ENCODE measurements at places on chromosomes 5 and 9.

GRCh38 chr5:16866273-16866672 is 69.8 kb downstream of the MYO10 start:
- peak; percentile 55 for DNase-seq
- H3K27ac ChIP-seq = peak overlapping the region; percentile 77
- no peaks in the 10 kb centered on the region for H3K27me3 ChIP-seq
- H3K36me3 ChIP-seq = peaks cover 7% of the 10 kb centered on the region
- no peak overlapping the region for H3K4me3 ChIP-seq

- no peak overlapping the region for H3K4me3 ChIP-seq
- no peaks in the 10 kb centered on the region for H3K36me3 ChIP-seq
- DNase-seq = no peak
- no peaks in the 10 kb centered on the region for H3K4me1 ChIP-seq
- no peak overlapping the region for H3K27ac ChIP-seq
Observed at GRCh38 chr5:28156981-28157380, 1118.6 kb upstream of the CDH9 start.

GRCh38 chr9:96057155-96057554 is 181.7 kb downstream of the ERCC6L2 start:
- H3K4me3 ChIP-seq = no peak overlapping the region
- H3K27me3 ChIP-seq = no peaks in the 10 kb centered on the region
- H3K4me1 ChIP-seq = no peaks in the 10 kb centered on the region
- no peak for DNase-seq
- H3K36me3 ChIP-seq = no peaks in the 10 kb centered on the region
- H3K27ac ChIP-seq = no peak overlapping the region

DNA sequence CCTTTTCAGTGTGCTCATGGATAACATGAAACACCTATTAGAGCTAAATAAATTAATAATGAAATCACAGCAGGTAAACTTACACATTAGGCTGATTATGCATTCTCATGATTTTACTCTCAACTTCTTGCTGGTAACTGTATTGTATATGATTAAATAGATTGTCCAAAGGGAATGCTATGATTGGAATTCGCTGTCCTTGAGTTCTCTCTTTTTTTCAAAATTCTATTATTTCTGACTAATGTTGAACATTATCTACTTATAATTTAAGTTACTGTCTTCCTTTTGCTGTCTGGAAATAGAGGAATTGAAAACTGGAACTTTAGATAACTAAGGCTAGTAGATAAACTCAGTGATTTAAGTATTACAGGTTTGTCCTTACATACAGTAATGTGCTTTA is 13.1 kb downstream of the CENPH start:
- H3K4me1 ChIP-seq = no peaks in the 10 kb centered on the region
- H3K27me3 ChIP-seq = no peaks in the 10 kb centered on the region
- no peak overlapping the region for H3K4me3 ChIP-seq
- H3K27ac ChIP-seq = peak overlapping the region; percentile 20
- DNase-seq = no peak

DNA sequence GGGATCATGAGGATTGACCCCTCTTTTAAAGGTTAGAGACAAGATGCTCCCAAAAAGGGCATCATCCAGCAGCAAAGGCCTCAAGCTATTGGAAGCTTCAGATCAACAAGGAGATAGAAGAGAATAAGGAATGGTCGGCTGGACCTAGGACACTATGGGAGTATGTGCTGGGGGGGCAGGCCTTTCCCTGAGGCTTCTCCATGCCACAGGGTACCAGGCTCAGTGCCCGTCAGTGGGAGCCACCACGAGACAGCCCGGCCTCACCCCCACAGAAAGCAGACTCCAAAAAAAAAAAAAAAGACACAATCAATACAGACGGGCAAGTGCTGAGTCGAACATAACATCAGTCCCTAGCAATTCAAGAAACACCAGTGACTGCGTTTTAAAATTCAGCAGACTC is 117.4 kb downstream of the KLHL3 start:
- peak overlapping the region; percentile 83 for H3K27ac ChIP-seq
- H3K36me3 ChIP-seq = no peaks in the 10 kb centered on the region
- H3K4me3 ChIP-seq = no peak overlapping the region
- H3K4me1 ChIP-seq = peaks cover 16% of the 10 kb centered on the region
- no peak for DNase-seq

DNA sequence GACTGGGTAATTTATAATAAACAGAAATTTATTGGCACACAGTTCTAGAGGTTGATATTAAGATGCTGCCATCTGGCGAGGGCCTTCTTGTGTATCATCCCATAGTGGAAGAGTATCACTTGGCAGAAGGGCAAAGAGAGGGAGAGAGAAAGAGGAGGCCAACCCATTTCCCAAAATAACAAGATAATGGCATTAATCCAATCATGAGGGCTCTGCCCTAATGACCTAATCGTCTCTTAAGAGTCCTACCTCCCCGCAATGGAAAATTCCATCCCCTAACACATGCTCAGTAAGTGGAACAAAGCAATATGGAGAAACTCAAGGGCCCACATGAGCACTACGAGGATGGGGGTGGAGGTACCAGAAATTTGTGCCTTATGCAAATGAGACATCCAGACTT is 17.6 kb upstream of the VDAC1 start:
- H3K4me1 ChIP-seq = no peaks in the 10 kb centered on the region
- H3K36me3 ChIP-seq = no peaks in the 10 kb centered on the region
- H3K4me3 ChIP-seq = no peak overlapping the region
- no peak overlapping the region for H3K27ac ChIP-seq

- no peaks in the 10 kb centered on the region for H3K36me3 ChIP-seq
- no peak overlapping the region for H3K4me3 ChIP-seq
- H3K27me3 ChIP-seq = no peaks in the 10 kb centered on the region
- DNase-seq = no peak
Observed at GRCh38 chr9:104330841-104331240, 173.2 kb upstream of the OR13F1 start.

- H3K4me1 ChIP-seq = peaks cover 9% of the 10 kb centered on the region
- H3K27ac ChIP-seq = no peak overlapping the region
- H3K27me3 ChIP-seq = no peaks in the 10 kb centered on the region
- DNase-seq = no peak
- no peak overlapping the region for H3K4me3 ChIP-seq
Observed at GRCh38 chr5:150622157-150622556, 18.3 kb upstream of the SYNPO start.

DNA sequence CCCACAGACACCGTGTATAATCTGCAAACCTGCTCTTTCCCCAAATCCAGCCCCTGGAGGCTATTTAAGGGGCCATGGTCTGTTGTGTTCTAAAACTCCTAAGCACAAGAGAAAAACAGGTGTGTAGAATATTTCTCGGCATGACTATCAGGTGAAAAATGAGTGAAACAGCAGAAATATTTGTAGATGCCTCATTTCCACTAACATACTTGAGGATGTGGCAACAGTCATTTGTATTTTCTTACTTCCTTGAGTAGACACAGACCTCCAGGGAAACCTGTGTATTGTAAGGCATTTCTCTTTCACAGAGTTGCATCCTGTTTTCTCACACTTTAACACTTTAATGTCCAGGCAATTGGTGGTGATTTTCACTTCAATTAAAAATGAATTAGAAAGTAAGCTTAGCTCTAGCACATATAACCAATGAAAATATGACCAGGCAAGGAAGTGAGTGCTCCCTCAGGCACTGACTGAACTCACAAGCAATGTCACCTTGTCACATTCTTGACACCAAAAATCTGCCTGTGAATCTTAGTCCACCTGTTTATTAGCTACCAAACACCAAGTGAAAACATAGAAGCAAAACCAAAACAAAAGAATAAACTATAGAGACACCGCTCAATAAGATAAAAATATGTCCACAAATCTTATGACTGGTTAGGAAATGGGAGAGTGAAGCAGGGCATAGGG is 64.4 kb downstream of the DIRAS2 start:
- no peak overlapping the region for H3K4me3 ChIP-seq
- H3K27ac ChIP-seq = no peak overlapping the region
- H3K36me3 ChIP-seq = no peaks in the 10 kb centered on the region
- H3K4me1 ChIP-seq = peaks cover 9% of the 10 kb centered on the region

- H3K36me3 ChIP-seq = no peaks in the 10 kb centered on the region
- no peak overlapping the region for H3K27ac ChIP-seq
- no peaks in the 10 kb centered on the region for H3K27me3 ChIP-seq
- no peak overlapping the region for H3K4me3 ChIP-seq
- DNase-seq = no peak
Observed at GRCh38 chr5:80360914-80361444, 41.2 kb downstream of the SPZ1 start.

DNA sequence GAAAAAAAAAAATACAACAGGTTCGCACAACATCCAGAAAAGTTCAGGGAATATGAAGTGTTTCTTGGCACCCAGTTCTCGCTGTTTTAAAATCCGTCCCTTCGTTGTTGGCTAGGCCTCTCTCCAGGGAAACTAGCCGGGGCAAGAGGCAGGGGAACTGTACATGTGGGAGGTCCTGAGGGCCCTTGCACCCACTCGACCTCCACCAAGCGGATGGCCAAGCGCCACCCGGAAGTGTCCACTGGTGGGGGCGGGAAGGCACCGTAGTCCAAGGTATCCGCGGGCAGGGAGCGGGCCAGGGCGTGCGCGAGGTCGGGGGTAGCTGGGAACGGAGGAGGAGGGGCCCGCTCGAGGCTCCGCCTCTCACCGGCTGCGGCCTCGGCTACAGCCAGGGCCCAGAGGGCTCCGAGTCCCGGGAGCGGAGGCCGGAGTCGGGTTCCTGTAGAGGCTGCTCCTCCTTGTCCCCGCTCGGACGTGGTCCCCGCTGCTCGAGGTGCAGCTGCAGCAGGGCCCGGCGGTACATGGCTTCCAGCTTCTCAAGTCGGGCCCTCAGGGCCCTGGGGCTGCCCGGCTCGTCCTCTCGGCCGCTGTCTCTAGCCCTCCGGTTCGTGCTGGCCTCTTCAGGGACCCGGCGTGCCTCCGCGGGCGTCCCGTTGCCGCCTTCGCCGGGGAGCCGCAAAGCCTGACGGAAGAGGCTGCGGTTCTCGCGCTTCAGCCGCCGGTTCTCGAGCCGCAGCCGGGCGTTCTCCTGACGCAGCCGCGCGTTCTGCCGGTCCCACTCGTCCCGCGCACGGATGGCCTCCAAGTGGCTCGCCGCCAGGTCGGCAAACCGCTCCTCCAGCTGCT is 720 bp downstream of the TUSC1 start:
- H3K36me3 ChIP-seq = no peaks in the 10 kb centered on the region
- H3K27me3 ChIP-seq = no peaks in the 10 kb centered on the region
- H3K4me1 ChIP-seq = peaks cover 5% of the 10 kb centered on the region
- peak overlapping the region; percentile 71 for H3K4me3 ChIP-seq
- DNase-seq = peak; percentile 87

- no peaks in the 10 kb centered on the region for H3K36me3 ChIP-seq
- H3K27me3 ChIP-seq = no peaks in the 10 kb centered on the region
- H3K27ac ChIP-seq = no peak overlapping the region
- no peak for DNase-seq
Observed at GRCh38 chr5:40033411-40033810, 608.6 kb upstream of the DAB2 start.

GRCh38 chr9:38406476-38407186 is 14.1 kb downstream of the ALDH1B1 start:
- peaks cover under 1% of the 10 kb centered on the region for H3K36me3 ChIP-seq
- no peak overlapping the region for H3K27ac ChIP-seq
- no peak for DNase-seq

GRCh38 chr5:2752821-2753439 is 1.5 kb upstream of the IRX2 start:
- no peak overlapping the region for H3K27ac ChIP-seq
- peaks cover 77% of the 10 kb centered on the region for H3K27me3 ChIP-seq
- no peaks in the 10 kb centered on the region for H3K4me1 ChIP-seq

- no peaks in the 10 kb centered on the region for H3K4me1 ChIP-seq
- H3K36me3 ChIP-seq = no peaks in the 10 kb centered on the region
- H3K27me3 ChIP-seq = no peaks in the 10 kb centered on the region
- no peak overlapping the region for H3K27ac ChIP-seq
- no peak overlapping the region for H3K4me3 ChIP-seq
Observed at GRCh38 chr5:95422838-95423237, 31.7 kb downstream of the FAM81B start.

GRCh38 chr5:62731022-62731421 is 152.4 kb downstream of the LRRC70 start:
- H3K36me3 ChIP-seq = no peaks in the 10 kb centered on the region
- no peak overlapping the region for H3K27ac ChIP-seq
- no peaks in the 10 kb centered on the region for H3K4me1 ChIP-seq
- no peak overlapping the region for H3K4me3 ChIP-seq
- no peak for DNase-seq

- DNase-seq = no peak
- H3K4me1 ChIP-seq = no peaks in the 10 kb centered on the region
- no peak overlapping the region for H3K4me3 ChIP-seq
- H3K27ac ChIP-seq = no peak overlapping the region
Observed at GRCh38 chr5:129746876-129747275, 1.0 kb upstream of the MINAR2 start.

GRCh38 chr9:13705373-13705772 is 425.9 kb upstream of the MPDZ start:
- no peak overlapping the region for H3K27ac ChIP-seq
- no peak for DNase-seq
- no peaks in the 10 kb centered on the region for H3K4me1 ChIP-seq
- H3K36me3 ChIP-seq = no peaks in the 10 kb centered on the region
- H3K4me3 ChIP-seq = no peak overlapping the region
- H3K27me3 ChIP-seq = no peaks in the 10 kb centered on the region

- DNase-seq = peak; percentile 53
- H3K4me3 ChIP-seq = peak overlapping the region; percentile 30
- H3K4me1 ChIP-seq = peaks cover 32% of the 10 kb centered on the region
- peak overlapping the region; percentile 83 for H3K27ac ChIP-seq
Observed at GRCh38 chr5:157366741-157367674, 93.0 kb upstream of the NIPAL4 start.

GRCh38 chr5:132526290-132526973 is 16.9 kb downstream of the IL5 start:
- H3K36me3 ChIP-seq = no peaks in the 10 kb centered on the region
- no peaks in the 10 kb centered on the region for H3K27me3 ChIP-seq
- no peaks in the 10 kb centered on the region for H3K4me1 ChIP-seq

- no peak overlapping the region for H3K27ac ChIP-seq
- no peaks in the 10 kb centered on the region for H3K4me1 ChIP-seq
- no peaks in the 10 kb centered on the region for H3K27me3 ChIP-seq
- H3K4me3 ChIP-seq = no peak overlapping the region
Observed at GRCh38 chr5:23303435-23303834, 204.0 kb upstream of the PRDM9 start.

GRCh38 chr5:138875946-138876345 is 811 bp upstream of the LRRTM2 start:
- H3K27ac ChIP-seq = peak overlapping the region; percentile 92
- DNase-seq = no peak
- H3K36me3 ChIP-seq = no peaks in the 10 kb centered on the region
- no peak overlapping the region for H3K4me3 ChIP-seq
- peaks cover 40% of the 10 kb centered on the region for H3K4me1 ChIP-seq

- H3K36me3 ChIP-seq = no peaks in the 10 kb centered on the region
- H3K27ac ChIP-seq = no peak overlapping the region
- H3K4me1 ChIP-seq = peaks cover 17% of the 10 kb centered on the region
- no peak overlapping the region for H3K4me3 ChIP-seq
- no peak for DNase-seq
Observed at GRCh38 chr5:149215478-149216090, 56.1 kb upstream of the AFAP1L1 start.

GRCh38 chr9:4382722-4383317 is 83.0 kb upstream of the GLIS3 start:
- H3K4me1 ChIP-seq = peaks cover 4% of the 10 kb centered on the region
- no peaks in the 10 kb centered on the region for H3K27me3 ChIP-seq
- no peak overlapping the region for H3K27ac ChIP-seq
- H3K4me3 ChIP-seq = no peak overlapping the region
- H3K36me3 ChIP-seq = no peaks in the 10 kb centered on the region
- peak; percentile 38 for DNase-seq

Data from SK-N-SH (cell line).